ENCODE measurements at places on chromosomes 6 and 20.
A peak's percentile ranks its signal among the peaks of the same experiment; 100 is the strongest.

- no peak for DNase-seq
These were observed 442.4 kb upstream of the SOX4 start for GRCh38 chr6:21151119-21151518.

DNA sequence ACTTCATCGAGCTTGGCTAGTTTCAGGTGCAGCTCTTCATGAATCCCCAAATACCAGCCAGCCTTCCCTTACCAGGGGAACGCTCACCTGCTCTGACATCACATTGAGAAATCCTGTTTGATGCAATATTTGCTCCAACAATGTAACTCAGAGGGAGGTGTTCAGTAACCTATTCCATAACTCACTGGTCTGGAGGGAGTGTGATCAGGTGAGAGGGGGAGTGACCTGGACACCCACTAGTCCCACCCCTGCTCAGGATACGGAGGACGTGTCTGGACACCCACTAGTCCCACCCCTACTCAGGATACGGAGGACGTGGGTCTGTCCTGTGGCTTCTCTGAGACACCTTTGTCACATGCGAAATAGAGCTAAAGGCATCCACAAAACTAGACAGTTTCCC is 70.3 kb downstream of the HUS1B start:
- DNase-seq = no peak

DNA sequence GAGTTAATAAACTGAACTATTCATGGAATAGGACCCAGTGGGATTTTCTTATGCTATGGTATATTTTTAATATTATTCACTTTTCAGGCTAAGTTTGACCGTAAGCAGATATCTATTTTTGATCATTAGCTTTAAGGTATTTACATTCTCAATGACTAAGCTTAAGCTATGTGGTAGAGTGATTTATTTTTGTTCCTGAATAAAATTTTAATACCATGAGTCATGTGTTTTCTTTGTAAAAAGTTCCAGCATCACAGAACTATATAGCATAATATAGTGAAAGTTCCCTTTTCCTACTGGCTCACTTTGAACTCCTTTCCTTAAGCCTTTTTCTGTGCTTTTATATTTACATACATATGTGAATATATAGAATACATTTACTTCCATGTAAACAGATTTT is 75.8 kb downstream of the BCKDHB start:
- peak; percentile 73 for DNase-seq

- DNase-seq = peak; percentile 45
These were observed 36.6 kb downstream of the GMPR start for GRCh38 chr6:16274885-16275589.

GRCh38 chr20:15011631-15012030 is 674.2 kb upstream of the FLRT3 start:
- no peak for DNase-seq

GRCh38 chr6:90730151-90730673 is 143.3 kb upstream of the MAP3K7 start:
- DNase-seq = no peak

Data from fibroblast of skin of scalp (primary cell).